Activated CD4-positive, alpha-beta T cell treated with anti-CD3 and anti-CD28 coated beads for 4 hours (primary cell): ENCODE measurements at places on chromosomes 1 and 21.

GRCh38 chr1:31620631-31621497 is 3.4 kb downstream of the HCRTR1 start:
- no peak for DNase-seq

DNA sequence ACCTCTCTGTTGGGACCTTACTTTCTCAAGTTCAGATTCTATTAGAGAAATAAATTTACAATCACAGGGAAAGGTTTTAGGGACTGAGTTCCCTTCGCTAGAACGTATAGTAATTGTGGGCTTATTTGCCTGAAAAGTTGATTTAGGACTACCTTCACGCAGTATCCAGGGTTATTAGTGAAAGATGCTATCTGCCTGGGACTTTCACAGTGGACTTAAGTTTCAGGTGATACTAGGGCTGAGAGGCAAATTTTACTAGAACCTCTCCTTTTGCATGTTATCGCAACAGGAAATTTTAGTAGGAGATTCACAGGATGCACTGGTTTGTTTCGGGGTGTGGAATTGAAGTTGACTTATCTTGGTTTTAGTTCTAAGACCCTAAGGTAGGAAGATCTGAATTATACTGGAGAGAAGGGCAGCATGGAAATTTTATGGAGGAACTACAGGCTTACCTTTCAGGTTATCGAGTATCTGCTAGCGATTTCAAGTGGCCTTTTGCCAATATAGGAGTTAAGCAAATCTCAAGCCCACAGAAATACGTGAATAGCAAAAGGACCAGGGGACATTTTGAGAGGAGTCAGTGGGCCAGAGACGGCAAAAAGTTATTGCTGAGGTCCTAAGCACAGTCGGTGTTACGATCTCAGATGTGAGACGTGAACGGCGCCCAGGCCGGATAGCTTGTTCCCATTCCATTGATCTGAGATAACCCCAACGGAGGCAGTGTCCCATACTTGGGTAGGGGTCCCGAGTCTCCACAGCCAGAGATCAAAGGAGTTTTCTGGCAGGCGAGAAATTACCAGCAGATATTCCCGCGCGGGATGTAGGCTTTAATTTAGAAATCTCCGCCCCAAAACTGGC is 723 bp upstream of the GNAI3 start:
- peak; percentile 12 for DNase-seq

- no peak for DNase-seq
Measured at GRCh38 chr1:193229136-193229535, 42.7 kb upstream of the B3GALT2 start.

GRCh38 chr1:85275701-85276214 is 674 bp downstream of the BCL10 start:
- DNase-seq, result peak; percentile 26

GRCh38 chr21:41923631-41924367 is 30.0 kb downstream of the C2CD2 start:
- DNase-seq, result no peak

DNA sequence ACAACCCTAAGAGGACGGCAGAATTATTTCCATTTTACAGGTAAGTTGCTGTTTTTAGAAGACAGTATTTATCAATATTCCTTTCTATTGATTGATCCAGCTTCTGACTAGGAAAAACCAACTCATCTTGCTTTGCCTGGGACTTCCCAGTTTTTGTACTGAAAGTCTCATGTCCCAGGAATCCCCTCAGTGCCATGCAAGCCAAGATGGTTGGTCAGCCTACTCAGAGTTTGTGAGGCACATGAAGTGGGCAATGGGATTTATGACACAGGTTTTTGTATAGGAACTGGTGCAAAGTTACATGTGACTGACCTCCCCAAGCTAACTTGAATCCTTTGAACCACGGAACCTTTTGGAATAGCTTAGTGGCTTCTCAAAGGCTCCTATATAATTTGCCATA is 45.5 kb downstream of the GNG12 start:
- no peak for DNase-seq

DNA sequence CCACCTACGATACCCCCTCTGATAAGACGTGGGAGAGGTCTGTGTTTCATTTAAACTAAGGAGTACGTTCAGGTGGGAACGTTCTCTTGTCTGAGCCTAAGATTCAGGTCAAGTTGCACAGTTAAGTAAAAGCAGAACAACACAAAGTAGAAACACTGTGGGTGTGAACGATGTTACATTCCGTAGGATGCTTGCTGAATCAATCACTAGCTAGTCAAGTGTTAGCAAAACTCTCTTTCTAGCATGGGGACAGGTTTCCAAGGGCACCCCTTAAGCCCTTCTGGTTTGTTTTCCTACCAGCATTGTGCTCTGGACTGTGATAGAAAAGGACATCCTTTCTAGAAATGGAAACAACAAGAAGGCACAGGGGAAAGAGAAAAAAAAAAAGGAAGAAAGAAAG is 13.3 kb downstream of the C1orf162 start:
- DNase-seq, result no peak

DNA sequence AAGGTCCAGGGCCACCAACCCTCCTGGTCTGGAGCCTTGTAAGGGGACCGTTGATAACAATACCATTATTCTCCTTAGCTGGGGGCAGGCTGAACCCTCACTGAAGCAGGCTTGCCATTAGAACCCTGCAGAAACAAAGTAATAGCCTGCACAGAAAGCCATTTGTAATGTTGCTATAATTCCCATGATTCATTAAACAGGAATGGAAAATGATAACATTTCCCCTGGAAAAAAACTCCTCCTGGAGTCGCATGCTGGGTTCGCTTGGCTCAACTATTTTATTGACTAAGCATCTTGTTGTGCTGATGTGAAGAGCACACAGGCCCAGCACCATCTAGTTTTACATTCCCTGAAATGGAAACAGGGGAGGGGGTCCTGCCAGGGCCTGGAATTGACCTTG is 155.6 kb upstream of the CSF3R start:
- DNase-seq, result no peak

DNA sequence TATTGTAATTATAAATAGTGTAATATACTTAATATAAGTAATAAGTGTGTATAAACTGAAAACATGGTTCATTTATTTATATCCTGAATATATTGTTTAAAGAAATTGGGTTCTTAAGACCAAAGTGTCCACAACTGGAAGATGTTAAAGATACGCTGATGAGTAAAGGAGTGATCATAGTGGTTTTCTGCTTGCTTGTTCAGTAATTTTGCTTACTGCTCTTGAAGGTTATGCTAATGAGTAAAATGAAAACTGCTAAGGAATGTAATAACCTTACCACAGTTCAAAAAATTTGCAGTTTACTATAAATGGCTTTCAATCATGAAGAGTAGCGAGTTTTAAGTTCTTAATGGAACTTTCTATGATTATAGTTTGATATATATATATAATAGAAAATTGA is 22.0 kb downstream of the DONSON start:
- DNase-seq, result no peak

DNA sequence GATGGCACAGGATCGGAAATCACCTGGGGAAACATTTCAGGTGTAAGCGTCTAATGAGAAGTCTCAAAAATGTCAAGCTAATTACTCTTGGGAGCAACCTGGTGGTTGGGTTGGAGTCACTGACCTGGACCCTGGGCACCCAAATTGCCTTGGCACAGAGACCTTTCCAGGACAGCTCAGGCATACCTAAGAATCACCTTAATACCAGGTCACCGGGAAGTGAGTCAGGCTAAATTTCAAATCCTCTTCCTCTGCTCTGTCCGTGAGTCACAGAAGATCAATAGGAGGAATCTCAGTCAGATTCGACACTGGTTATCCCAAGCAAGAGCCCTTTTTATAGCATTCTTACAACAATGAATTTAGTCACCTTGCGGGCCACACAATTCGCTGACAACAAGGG is 179.6 kb upstream of the CAMK1G start:
- DNase-seq, result no peak

DNA sequence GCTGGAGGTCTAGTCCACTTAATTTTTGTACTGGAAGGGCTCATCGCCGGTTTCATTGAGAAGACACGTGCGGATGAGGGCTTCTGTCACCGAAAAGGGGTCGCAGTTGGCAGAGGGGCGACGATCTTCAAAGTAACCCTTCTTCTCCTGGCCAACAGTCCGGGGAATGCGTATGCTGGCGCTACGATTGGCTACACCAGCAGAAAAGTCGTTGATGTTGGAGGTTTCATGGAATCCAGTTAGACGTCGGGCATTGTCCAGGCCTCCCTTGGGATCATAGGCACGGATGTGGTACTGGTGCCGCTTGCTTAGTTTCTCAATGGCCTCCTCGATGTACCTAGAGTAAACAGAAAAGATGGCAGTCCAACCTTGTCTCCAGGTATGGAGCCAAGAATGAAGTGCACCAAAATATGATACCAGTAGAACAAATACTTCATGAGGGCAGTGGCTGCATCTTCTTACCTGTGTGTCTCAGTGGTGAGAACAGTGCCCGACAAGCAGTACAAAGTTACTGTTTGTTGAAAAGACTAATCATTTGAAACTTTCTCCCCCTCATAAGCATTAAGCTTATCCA is 7.1 kb downstream of the GLUL start:
- no peak for DNase-seq

DNA sequence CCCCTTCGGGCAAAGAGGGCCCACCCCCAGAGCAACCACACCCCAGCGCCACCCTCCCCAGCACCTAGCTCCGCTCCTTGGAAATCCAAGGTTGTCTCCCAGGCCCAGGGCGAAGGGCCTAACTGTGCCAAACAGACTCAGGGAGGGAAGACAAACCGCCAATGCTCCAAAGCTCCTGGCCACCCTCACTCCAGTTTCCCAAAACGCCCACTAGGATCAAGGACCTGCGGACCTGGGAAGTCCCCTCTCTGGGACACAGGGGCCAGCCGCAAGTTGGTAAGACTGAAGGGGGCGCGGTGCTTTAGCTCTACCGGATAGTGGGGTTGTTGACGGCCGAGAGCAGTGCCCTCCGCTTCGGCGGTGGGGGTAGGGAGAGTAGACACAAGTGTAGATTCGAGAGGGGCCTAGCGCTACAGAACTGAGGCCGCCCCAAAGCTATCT is 581 bp downstream of the IRF6 start:
- DNase-seq, result no peak

DNA sequence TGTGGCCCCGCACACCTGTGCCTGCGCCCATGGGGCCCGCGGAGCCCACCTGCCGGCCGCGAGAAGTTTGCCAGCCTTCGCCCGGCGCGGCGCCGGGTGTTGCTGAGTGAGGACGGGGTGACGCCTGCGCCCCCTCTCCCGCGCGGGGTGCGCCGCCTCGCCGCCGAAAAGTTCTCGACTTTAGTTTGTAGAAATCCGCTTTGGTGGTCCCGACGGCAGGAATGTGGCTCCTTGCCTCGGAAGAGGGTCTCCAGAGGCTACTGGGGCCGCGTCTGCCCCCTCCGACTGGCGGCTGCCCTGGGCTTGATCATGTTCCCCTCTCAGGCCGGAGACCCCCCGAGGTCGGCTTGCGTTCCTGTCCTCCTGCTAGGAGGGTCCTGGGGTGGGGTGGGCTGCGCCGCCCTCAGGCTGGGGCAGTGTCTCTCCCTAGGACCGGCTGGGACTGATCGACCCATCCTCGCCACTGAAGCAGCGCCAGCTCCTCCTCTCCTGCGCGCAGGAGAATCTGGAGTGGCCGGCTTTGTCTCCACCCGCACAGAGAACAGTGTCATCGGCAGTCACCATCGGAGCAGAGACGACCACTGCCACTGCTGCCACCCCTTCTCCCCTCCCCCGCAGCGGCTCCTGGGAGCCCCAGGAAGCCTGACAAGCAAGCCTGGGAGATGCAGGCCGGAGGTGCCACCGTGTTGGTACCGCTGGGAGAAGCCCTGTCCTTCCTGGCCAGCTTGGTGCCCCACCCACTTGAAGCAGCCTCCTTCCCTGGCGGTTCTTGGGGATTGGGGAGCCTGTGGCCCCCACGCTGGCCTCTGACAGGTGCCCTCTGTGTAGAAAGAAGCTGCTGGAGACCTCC is 553 bp upstream of the SLC30A2 start:
- DNase-seq, result no peak

DNA sequence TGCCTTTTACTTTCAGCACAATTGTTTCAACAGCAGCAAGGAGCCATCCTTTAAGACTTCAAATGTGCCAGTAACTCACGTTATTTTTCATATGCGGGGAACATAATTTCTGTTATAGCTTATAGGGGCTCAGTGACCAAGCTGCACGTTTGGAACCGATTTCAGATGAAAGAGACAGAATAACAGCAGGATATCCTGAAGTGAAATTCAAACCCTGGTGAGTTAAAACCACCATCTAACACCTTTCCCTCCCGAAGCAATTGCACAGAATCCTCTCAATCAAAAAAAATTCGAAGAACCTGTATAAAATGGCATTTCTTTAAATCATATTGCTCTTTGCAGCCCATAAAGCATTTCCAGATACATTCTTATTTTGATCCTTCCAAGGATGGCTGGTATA is 6.9 kb downstream of the SMYD2 start:
- no peak for DNase-seq

DNA sequence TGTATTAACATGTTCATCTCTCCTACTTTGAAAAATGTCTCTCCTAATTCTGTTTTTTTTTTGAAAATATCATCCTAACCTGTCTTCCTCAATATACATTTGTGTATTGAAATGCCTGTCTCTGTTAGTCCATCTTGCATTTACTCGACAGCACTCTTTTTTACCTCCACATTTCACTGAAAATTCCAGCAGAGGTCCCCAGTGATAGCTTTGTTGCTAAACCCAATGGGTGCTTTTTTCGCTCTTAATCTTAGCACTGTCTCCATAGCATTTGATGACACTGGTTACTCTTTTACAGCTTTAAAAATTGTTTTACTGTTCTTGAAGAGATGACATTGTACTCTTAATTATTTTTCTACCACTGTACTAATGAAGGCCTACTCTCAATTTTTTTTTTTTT is 10.8 kb downstream of the OSBPL9 start:
- DNase-seq, result no peak

- DNase-seq, result no peak
Measured at GRCh38 chr1:193774536-193775323, 588.3 kb upstream of the B3GALT2 start.

GRCh38 chr1:20980051-20980450 is 192.9 kb upstream of the HP1BP3 start:
- DNase-seq, result no peak

DNA sequence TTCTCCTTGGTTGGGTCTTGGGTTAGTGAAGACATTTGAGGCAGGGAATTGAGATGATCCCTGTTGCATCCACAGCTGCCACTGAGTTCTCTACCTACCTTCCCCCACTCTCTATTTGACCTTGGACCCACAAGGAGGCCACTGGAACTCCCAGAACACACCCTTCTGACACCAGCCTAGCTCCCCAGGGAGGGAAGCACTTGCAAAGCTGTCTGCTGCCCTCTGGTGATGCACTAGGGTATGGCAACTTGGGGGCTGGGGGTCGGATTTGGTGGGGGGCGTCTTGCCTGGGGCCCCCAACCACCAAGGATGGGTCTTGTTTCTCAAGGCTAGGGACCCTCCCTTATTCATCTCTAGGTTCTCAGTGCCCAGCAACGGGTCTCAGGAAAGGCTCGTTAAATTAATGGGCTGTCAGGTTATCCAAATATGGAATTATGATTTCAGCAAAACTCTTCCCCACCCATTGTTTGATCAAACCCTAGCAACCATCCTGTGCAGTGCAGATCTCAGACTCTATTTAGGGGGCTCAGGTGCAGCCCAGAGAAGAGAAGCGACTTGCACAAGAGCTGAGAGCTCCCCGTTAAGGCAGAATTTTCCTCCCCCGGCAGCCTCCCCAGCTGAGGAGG is 177.8 kb upstream of the KLHDC7A start:
- no peak for DNase-seq

GRCh38 chr1:22487781-22488180 is 36.1 kb downstream of the ZBTB40 start:
- DNase-seq, result no peak
